ENCODE measurements at places on chromosomes 16 and 17.
A peak's percentile ranks its signal among the peaks of the same experiment; 100 is the strongest.

- no peak for DNase-seq
Measured at GRCh38 chr17:6592173-6592572, 35.8 kb upstream of the PITPNM3 start.

DNA sequence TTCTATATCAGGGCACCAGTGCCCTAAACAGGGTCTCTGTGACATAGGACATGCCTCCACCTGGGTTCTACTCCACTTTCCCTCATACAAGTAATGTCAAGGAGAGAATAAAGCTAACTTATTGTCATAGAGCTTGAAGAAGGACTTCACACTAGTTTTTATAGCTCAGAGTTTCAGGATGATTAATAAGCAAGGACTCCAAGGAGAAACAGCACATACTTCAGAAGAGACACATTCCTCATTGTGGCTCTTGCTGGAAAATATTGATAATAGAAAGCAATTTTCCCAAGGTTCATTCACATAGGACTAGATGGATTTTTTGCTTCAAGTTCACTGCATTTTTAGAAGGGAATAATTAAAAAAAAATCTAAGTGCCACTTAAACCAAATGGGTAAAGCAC lies 133.3 kb downstream of the CA10 start:
- no peak for DNase-seq

- peak; percentile 53 for DNase-seq
Measured at GRCh38 chr17:50865060-50865867, 890 bp downstream of the TOB1 start.

DNA sequence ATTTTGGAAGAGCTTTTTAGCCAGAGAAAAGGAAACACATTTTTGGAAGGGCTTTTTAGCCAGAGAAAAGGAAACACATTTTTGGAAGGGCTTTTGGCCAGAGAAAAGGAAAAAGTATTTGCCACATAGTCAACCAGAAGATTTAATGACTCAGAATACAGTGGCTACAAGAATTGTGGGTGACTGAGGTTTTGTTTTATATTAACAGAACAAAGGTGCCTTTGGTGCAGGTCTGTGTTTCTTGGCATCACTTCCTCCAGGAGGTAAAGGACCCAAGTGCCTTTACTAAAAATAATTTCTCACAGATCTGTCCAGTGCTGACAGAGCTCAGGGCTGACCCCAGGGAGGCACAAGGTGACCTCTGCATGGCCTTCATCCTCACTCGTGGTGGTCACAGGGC lies 363.1 kb downstream of the CA10 start:
- no peak for DNase-seq

DNA sequence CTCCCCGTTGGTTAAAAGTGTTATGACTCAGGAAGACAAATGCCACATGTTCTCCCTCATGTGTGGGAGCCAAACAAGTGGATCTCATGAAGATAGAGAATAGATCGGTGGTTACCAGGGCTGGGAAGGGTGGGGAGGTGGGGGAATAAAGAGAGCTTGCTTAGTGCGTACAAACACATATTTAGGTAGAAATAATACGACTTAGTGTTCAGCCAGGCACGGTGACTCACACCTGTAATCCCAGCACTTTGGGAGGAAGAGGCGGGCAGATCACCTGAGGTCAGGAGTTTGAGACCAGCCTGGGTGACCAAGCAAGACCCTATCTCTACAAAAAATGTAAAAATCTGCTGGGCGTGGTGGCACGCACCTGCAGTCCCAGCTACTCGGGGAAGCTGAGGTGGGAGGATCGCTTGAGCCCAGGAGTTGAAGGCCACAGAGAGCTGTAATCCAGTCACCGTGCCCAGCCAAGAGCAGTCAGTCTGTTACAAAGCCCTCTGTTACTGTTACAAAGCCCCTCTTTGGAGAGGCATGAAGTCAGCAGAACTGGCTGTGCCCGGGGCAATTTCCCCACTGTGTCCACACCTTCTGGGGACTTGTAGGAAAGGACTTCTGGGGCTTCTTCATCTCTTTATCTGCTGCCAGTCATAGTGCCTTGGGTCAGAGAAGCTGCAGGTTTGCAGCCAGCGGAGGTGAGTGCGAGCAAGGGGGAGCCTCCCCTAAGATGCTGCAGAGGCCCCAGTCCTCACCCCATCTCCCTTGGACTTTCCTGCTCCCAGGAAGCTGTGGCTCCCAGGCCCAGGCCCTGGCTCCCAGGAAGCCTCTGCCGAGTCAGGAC lies 4.3 kb upstream of the ALDH3A1 start:
- DNase-seq = no peak

GRCh38 chr17:72622661-72623433 lies 469.6 kb downstream of the SLC39A11 start:
- DNase-seq = no peak

- no peak for DNase-seq
Measured at GRCh38 chr16:56610609-56611111, 2.3 kb downstream of the MT2A start.

DNA sequence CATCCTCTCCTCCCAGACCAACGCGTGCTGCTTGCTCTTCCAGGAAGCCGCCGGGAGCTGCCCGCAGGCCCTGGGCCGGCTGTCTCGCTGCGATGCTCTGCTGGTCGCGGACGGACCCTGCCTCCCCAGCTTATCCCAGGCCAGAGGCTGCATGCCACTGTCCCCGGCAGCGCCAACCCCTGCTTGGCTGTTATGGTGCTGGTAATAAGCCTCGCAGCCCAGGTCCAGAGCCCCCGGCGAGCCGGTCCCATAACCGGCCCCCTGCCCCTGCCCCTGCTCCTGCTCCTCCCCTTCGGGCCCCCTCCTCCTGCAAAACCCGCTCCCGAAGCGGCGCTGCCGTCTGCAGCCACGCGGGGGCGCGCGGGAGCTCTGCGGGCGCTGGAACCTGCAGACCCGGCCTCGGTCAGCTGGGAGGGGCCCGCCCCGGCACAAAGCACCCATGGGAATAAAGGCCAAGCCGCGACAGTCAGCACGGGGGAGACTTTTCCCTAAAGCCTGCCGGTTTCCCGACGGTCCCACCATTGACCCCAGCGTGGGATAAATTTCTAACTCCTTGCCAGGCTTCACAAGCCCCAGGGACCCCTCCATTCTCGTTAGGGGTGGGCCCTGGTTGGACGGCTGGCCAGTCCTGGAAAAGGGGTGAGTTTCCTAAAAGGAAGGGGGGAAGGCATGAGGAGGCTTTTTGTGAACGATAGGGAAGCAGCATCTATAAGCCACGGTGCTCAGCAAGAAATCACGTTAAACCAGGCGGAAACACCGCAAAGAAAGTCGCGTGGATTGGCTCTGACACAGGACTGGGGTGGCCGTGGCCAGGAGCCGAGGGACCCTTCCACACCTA lies 11.2 kb downstream of the ENPP7 start:
- DNase-seq = peak; percentile 62

DNA sequence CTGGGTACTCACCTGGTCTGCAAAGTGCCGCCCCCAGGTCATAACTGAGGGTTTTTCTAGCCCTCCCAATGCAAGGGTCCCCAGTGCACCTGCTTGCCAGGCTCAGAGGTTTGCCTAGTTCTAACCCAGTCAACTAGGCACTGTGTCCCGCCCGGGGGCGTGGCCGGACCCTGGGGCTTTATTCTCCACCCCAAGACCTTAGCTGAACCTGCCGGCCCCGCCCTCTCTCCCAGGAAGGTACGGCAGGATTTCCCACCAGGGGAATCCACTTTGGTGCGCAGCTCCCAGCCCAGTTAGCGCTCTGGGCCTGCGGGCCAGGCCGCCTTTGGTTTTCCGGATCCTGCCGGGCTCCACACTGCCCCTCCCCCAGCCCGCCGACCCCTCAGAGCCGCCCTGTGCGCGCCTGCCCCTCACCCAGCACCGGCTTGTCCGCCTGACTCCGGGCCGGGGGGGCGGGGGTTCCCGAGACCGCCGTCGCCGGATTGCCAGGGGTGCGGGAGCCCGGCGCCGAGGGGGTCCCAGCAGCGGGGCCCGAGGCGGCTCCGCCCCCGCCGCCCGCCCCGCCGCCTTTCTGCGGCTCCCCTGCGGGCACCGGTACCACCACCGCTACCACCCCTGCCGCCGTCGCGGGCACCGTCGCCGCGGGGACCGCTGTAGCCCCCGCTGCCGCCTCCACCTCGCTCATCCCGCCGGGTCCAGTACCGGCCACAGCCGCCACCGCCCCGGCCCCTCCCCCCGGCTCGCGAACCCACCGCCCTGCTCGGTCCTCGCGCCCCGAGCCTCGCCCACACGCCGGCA lies 424 bp downstream of the YBX2 start:
- DNase-seq = peak; percentile 39

DNA sequence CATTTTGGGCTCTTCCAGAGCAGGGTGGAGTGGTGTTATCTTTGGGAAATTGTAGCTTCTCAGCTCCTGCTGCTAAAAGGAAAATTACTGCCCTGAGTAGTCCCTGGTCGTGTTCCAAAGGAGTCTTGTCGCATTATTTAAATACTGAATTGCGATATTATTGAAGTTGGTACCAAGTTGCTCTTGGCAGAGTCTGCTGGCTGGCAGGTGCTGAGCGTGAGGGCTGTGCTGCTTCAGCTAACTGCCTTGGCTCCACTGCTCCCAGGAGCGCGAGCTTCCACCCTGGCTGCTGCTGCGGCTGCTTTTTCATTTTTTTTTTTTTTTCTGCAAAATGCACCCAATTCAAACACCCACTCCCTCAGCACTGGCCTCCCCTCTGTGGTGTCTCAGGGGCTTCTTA lies 289.8 kb downstream of the MAF start:
- DNase-seq = no peak

GRCh38 chr16:74169687-74170376 lies 126.8 kb upstream of the PSMD7 start:
- no peak for DNase-seq

DNA sequence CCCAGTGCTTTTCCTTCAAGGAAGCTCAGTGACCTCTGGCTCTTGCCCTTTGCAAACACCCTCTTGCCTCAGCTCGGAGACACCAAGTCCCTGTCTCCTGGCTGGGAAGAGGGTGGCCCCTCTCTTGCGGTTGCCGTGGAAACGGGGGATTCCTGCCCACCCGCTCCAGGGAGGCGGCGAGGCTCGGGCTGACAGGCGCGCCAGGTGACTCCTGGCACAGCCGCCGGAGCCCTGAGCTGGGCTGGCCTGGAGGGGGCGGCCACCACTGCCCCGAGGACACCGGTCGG lies 71.4 kb downstream of the ABR start:
- peak; percentile 57 for DNase-seq

DNA sequence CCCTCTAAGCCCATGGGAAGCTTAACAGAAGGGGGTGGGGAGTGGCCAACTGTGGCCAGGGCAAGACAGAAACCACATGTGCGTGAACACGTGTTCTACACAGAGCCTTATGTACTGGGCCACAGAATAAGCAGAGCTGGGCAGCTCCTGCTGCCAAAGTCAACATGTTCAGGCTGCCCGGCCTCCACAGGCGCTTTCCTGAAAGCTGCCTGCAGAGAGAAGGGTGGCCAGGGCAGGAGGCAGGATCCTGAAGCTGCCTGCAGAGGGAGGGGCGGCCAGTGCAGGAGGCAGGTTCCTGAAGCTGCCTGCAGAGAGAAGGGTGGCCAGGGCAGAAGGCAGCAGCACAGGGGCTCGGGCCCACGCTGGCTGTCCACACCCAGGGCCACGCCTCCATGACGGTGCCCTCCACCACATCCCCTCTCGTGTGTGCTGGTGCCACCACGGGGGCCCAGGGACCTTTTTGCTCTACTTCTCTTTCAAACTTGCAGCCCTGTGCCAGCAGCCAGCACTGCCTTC lies 79.5 kb downstream of the ANKRD11 start:
- DNase-seq = peak; percentile 82

GRCh38 chr17:38879878-38880665 lies 10.2 kb downstream of the LASP1 start:
- DNase-seq = no peak

DNA sequence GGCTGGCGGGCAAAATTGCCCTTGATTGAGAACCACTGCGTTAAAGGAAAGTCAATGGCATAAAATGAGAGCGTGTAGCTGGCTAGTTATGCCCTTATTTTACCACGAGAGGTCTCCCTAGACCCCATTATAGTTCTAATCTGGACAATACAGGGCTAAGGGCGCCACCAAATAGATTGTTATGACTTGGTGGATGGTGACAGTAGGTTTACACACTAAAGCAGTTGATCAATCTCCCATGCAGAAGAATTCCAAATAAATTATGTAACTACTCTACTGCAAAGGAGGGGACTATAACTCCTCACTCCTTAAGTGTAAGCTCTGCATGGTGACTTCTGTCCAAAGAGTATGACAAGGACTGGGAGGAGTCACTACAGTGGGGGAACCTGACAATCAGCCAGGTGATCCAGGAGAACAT lies 20.4 kb upstream of the YPEL2 start:
- peak; percentile 70 for DNase-seq

DNA sequence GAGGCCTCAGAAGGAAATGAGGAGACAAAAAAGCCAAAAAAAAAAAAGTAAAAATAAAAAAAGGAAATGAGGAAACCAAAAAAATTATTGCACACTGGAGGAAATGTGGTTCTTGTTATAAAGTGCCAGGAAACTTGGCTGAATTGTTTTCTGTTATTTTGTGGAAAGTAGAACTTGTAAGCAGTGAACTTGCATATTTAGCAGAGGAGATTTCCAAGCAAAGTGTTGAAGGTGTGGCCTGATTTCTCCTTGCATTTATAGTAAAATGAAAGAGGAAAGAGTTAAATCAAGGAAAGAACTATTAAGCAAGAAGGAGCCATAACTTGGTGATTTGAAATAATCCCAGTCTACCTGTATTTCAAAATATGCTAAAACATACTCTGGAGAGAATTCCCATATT lies 34.1 kb upstream of the CPPED1 start:
- DNase-seq = no peak

DNA sequence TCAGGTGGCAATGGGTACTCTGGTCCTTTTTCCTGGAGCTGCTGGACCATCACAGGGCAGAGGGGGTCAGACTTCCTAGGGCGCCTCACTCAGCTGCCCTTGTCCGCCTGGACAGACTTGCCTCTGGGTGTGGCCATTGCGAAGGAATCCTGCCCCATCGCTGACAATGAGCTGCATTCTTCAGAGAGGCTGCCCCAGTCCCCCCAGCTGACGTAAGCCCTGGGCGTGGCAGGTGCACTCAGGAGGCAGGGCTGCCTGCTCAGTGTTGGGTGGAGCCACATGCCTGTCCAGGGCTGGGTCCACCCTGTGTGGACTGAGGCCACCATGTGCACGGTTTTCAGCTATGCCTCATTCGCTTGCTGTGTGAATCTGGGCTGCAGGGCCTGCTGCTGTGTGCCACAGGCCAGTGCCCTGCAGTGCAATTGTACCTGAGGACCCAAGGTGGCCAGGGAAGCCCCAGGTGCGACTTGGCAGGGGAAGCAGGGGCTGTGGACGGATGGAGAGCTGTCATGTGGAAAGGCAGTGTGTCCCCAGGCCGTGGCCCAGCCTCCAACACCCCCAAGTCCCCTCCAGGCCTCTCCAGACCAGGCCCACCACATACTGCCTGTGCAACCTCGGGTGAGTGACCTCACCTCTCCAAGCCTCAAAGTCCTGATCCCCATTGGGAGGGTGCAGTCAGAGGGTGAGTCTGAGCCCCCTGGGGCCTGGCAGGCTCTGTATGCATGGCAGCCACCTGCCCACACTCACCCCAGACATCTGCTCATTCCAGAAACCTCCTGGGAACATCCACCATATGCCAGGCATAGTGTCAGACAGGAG lies 14.0 kb upstream of the MPRIP start:
- DNase-seq = peak; percentile 95

GRCh38 chr17:80030730-80031410 lies 4.8 kb downstream of the TBC1D16 start:
- peak; percentile 33 for DNase-seq

GRCh38 chr16:84357191-84357651 lies 11.1 kb upstream of the ATP2C2 start:
- DNase-seq = no peak

- DNase-seq = no peak
Measured at GRCh38 chr17:13797863-13798262, 196.1 kb upstream of the HS3ST3A1 start.

Data from NCI-H146 (cell line).